ENCODE measurements at places on chromosomes 4 and X.

DNA sequence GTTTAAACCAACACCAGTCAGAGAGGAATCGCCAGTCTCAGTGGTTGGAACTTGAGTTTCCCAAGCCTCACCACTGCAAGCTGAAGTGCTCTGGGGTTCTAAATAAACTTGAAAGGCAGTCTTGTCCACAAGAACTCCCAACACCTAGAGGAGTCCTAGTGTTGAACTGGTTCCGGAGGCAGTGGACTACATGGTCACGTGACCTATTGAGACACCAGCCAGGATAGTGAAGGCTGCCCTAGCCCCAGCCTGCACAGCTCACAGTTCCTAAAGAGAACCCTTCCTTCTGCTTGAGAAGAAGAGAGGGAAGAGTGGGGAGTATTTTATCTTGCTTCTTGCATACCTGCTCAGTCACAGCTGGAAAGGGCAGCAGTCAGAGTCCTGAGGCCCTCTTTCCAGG, 1012.7 kb upstream of the ADGRL3 start:
- no peak for DNase-seq

- no peak for DNase-seq
Observed at GRCh38 chr4:128565054-128565453, 244.4 kb upstream of the JADE1 start.

GRCh38 chrX:154020536-154021115, 924 bp upstream of the IRAK1 start:
- no peak for DNase-seq

GRCh38 chr4:128983771-128984485, 109.4 kb downstream of the SCLT1 start:
- DNase-seq, result no peak

GRCh38 chrX:44580466-44580865, 37.8 kb upstream of the FUNDC1 start:
- DNase-seq, result peak; percentile 35

DNA sequence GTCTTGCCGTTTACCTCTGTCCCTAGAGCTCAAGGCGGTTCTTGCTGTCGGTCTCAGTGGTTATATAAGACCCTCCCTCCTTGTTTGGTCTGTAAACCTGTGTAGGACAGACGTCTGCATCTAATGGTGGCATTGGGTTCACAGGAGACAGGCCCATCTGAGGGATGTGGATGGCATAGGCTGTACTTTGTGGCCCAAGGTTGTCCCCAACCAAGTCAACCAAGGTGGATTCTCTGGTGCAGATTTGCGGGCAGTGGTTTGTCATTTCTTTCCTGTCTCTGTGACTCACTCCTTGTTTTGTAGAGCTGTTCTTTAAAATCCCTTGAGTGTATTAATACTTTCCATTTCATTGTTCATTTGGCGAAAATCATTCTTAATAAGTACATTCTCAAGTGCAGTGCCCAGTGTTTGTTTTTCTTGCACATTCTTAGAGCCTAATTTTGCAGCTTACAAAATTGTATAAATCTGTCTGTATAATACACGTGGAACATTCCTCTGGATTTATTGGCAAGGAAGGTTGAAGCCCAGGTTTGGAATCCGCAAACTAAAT, 68.0 kb upstream of the TLR2 start:
- DNase-seq, result no peak

DNA sequence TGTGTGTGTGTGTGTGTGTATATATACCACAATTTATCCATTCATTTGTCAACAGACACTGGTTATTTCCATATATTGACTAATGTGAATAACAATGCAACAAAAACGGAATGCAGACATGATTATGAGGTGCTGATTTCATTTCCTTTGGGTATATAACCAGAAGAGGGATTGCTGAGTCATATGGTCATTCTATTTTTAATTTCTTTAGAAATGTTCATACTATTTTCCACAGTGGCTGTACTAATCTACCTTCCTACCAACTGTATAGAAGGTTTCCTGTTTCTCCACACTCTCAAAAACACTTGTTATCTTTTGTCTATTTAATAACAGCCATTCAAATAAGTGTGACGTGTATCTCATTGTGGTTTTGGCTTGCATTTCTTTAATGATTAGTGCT, 269.9 kb downstream of the OPHN1 start:
- no peak for DNase-seq
